ENCODE measurements at places on chromosomes 4 and X.

DNA sequence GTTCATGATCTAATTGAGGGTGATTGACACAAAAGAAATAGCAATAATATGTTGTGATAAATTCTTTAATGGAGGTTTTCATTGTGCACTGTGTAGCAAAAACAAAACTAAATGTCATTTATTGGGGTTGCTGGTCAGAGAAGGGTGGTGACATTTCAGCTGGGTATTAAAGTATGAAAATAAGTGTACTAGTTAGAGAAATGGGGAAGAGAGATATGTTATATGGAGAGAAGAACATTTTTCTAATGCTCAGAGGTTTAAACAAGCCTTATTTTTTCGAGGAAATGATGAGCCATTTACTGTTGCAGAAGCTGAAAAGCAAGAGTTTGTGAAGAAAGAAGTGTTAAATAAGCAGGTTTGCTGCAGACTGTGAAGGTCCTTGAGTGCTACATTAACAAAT is 142.7 kb upstream of the PAQR3 start:
- no peak for DNase-seq

DNA sequence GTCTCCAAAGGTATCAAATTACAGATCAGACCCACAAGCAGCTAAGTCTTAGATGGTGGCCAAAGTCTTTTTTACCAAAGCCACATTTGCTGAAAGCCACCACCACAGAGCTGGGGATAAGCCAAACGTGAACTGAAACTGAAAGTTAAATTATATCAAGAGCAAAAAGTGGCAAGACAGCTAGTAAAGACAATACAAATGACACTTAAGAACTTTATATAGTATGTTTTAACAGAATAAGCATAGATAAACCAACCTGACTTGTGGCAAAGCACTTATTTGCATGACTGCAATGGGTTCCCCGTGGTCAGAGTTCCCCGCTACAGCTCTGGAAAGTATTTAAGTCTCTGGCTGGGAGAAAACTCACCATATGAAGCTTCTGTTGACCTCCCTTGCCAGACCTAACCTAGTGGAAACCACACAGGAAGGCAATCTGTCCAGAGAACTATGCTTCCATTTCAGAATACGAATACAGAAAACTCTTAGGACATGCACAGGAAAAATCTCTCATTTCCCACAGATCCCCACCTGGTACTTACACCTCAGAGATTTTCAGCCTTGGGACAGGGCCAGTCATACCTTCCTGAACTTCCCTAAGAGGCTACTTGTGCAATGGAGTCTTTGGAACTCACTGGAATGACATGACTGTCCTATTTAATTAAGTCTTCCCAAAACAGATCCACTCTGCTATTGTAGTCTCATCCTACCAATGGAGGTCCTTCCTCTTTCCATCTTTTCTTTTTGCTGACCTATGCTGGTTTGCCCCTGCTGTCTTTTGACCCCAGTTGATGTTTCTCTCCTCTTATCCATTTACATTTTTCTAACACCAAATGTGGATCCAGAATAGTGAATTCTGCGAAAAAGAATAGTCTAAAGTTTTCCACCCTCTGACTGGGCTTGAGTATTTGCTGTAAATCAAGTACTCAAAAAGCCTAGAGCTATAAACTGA is 225.1 kb downstream of the NR3C2 start:
- peak; percentile 13 for DNase-seq

GRCh38 chrX:1386338-1387127 is 5.4 kb downstream of the SLC25A6 start:
- DNase-seq: no peak

GRCh38 chr4:47383829-47384427 is 79.6 kb downstream of the COMMD8 start:
- no peak for DNase-seq

GRCh38 chrX:153689654-153690465 is 2.1 kb downstream of the SLC6A8 start:
- DNase-seq: no peak

GRCh38 chr4:85717847-85718246 is 242.9 kb downstream of the ARHGAP24 start:
- DNase-seq: no peak

GRCh38 chr4:26941951-26942350 is 81.3 kb downstream of the STIM2 start:
- DNase-seq: no peak

DNA sequence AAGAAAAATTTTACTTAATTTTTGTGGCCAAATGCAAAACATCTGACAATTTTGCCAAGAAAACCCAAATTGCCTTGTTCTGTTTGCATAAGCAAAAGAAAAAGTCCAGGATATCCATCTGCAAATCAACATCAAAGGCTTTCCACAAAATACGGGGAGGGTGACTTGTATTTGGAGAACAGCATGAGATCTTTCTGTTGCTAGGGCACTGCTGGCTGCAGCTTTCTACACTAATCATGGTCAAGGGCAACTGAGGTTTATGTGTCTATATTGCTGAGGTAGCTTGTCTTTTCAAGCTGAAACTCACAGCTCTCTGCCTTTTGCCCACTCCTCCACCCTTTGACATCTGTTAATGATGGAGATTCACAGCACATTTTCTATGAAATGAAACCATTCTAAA is 389.1 kb downstream of the NKX6-1 start:
- no peak for DNase-seq

GRCh38 chr4:76601791-76602190 is 166.8 kb downstream of the SHROOM3 start:
- no peak for DNase-seq

DNA sequence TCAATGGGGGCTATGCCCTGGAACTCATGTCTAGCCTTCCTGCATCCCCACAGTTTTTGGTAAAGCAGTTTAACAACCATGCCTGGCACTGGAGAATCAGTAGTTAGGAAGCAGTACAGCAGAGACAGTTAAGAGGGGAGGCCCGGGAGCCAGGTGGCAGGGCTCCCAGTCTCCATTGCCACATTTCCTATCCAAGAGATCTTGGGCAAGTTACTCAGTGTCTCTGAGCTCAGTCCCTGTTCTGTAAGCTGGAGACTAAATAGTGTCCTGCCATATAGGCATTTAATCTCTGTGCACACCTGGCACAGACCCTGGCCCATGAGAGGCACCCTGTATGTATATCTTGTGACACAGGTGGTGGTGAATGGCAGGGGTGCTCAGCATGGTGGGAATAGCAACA is 156.1 kb upstream of the EOLA2 start:
- no peak for DNase-seq

- no peak for DNase-seq
Measured at GRCh38 chr4:153705743-153706468, 21.8 kb downstream of the TLR2 start.

- no peak for DNase-seq
Measured at GRCh38 chrX:108439426-108439942, at the start of gene COL4A5. Gene COL4A5, plus strand, starts transcription at chrX:108439838. Its CDS starts 288 bp downstream, at chrX:108440126.

- no peak for DNase-seq
Measured at GRCh38 chrX:10952619-10953018, 158.5 kb upstream of the HCCS start.

DNA sequence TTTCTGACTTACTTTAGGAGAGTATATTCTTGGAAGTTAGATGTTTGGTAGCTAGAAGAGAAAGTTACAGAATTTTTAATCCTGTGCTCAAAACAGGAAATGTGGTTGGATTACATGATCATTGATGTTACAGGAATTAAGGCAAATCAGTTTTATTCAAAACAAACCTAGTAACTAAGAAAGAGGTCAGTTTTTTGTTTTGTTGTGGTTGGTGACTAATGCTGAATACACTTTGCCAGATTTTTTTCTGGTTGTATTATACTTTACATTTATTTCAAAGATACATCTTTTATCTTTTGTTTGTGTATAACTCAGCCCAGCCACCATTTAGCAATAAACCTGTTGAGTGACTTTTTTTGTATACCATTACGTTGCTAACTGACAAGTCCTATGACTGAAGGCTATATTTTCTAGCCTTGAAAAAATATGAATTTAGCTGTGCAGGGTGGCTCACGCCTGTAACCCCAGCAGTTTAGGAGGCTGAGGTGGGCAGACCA is 116.7 kb downstream of the KLHL8 start:
- DNase-seq: no peak

- no peak for DNase-seq
Measured at GRCh38 chr4:1563768-1564485, 120.2 kb downstream of the FAM53A start.

GRCh38 chr4:68074397-68074796 is 55.3 kb downstream of the TMPRSS11F start:
- DNase-seq: no peak

GRCh38 chr4:123786920-123787319 is 390.3 kb downstream of the SPRY1 start:
- DNase-seq: no peak

DNA sequence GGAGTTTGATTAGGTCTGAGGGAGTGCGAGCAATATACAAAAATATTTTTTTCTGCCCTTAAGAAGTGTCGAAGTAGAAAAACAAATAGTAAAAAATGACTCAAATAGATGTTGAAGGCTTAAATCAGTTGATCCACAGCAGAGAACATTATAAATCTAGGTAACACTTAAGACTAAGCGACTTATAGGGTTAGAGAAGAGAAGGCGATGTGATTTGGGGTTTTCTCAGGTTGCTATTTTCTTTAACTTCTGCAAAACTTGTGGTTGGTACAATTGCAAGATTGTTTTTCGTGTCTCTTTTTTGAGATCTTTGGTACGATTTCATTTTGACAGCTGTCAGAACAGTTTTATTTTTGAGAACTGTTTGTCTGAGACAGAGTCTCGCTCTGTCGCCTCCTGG is 1479.5 kb downstream of the PCDH7 start:
- no peak for DNase-seq

GRCh38 chrX:50705042-50705441 is 109.0 kb downstream of the SHROOM4 start:
- no peak for DNase-seq

DNA sequence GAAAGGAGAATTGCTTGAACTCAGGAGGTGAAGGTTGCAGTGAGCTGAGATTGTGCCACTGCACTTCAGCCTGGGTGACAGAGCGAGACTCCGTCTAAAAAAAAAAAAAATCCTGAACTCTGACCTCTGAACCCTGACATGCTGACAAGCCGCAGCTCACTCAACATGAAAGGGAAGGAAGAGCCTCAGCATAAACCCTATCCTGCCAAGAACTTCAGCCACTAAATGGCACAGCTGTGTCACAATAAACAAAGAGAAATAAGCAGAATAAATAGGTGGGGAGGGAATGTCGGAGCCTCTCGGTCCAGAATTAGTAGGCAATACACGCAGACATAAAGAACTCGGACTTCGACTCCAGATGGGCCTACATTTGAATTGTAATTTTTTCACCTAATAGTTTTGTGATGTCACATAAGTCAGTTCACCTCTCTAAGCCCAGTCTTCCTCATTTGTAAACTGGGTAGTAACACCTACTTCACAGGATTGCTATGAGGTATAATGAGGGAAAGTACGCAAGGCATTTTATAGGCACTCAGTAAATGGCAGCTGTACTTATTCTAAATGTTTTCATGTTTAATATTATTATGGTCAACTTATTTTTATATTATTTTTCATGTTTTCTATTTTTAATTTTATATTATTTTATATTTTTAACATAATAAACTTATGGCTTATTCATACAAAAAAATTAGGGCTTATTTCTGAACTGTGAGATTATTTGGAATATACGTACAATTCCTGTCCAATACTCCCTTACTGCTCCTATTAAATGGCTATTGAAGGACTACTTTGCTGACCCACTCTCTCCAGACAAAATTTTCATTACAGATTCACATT is 243.4 kb downstream of the SCFD2 start:
- no peak for DNase-seq
